Osteocyte (in vitro differentiated cells): ENCODE measurements at places on chromosomes 16 and 17. TPM values are rescaled to one million over a fixed set of nuclear protein-coding genes. Genes with fewer than 3 reads are reported as not detected.
A peak's percentile ranks its signal among the peaks of the same experiment; 100 is the strongest.

- no peak overlapping the region for H3K27ac ChIP-seq
- no peak for DNase-seq
- peaks cover 1% of the 10 kb centered on the region for H3K4me1 ChIP-seq
- H3K4me3 ChIP-seq: no peak overlapping the region
These were observed 117.7 kb downstream of the WSCD1 start for GRCh38 chr17:6187836-6188235.

- H3K36me3 ChIP-seq: no peaks in the 10 kb centered on the region
- peaks cover 65% of the 10 kb centered on the region for H3K4me1 ChIP-seq
- no peak overlapping the region for H3K4me3 ChIP-seq
- H3K27me3 ChIP-seq: no peaks in the 10 kb centered on the region
These were observed 21.4 kb upstream of the JPH3 start for GRCh38 chr16:87580855-87581261.

- peaks cover 4% of the 10 kb centered on the region for H3K4me1 ChIP-seq
- no peak overlapping the region for H3K27ac ChIP-seq
- DNase-seq: no peak
- H3K27me3 ChIP-seq: peaks cover 87% of the 10 kb centered on the region
These were observed 16.2 kb upstream of the FOXF1 start for GRCh38 chr16:86494039-86494564.

- peak overlapping the region; percentile 76 for H3K4me3 ChIP-seq
- H3K4me1 ChIP-seq: peaks cover 40% of the 10 kb centered on the region
- no peak for DNase-seq
- peaks cover 17% of the 10 kb centered on the region for H3K36me3 ChIP-seq
These were observed 619 bp downstream of the CACNB1 start for GRCh38 chr17:39196808-39197291.

DNA sequence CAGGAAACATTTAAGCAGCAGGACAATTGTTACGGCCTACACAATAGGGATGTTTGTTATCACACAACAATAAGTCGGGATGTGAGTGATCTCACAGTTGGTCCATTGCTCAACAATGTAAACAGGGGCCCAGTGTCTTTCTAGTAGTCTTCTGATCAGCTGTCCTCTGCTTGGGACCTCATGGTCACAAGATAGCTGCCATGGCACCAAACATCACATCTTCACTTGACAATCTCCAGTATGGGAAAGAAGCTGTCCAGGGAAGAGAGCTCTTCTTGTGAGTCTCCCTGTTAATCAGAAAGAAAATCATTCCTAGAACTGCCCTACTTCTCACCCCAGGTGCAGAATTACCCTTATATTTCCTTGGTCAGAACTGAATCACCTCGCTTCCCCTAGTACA is 6.3 kb upstream of the GPRC5B start:
- H3K27me3 ChIP-seq: peaks cover 13% of the 10 kb centered on the region
- no peak for DNase-seq
- no peaks in the 10 kb centered on the region for H3K36me3 ChIP-seq
- no peak overlapping the region for H3K4me3 ChIP-seq

GRCh38 chr17:47978324-47978723 is 7.4 kb downstream of the CDK5RAP3 start:
- H3K36me3 ChIP-seq: peaks cover 43% of the 10 kb centered on the region
- no peak for DNase-seq
- no peaks in the 10 kb centered on the region for H3K27me3 ChIP-seq
- H3K4me3 ChIP-seq: no peak overlapping the region

DNA sequence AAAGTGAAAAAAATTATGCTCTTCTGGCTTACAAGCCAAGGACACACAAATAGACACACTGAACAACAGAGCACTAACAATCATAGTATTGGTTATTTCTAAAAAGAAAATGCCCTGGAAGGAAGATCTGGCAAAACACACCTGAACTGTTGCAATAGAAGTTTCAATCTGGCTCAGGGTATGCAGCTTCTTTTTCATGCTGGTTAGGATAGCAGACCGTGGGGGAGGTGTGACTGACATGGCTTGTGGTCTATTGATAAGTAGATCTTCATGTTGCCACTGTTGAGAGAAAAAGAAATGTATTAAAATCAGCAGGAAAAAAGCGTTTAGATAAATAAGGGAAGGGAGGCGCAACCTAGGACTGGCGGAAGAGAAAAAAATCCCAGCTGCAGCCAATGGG is 26.5 kb upstream of the ARL6IP1 start:
- no peaks in the 10 kb centered on the region for H3K27me3 ChIP-seq
- H3K4me1 ChIP-seq: no peaks in the 10 kb centered on the region
- DNase-seq: no peak

- no peaks in the 10 kb centered on the region for H3K27me3 ChIP-seq
- H3K36me3 ChIP-seq: peaks cover 23% of the 10 kb centered on the region
- no peak overlapping the region for H3K4me3 ChIP-seq
- H3K4me1 ChIP-seq: peaks cover 3% of the 10 kb centered on the region
- DNase-seq: no peak
These were observed 24.8 kb downstream of the RPGRIP1L start for GRCh38 chr16:53678756-53679343.

GRCh38 chr16:5756969-5757368 is 659.4 kb upstream of the EEF2KMT start:
- no peak overlapping the region for H3K27ac ChIP-seq
- no peak for DNase-seq
- no peaks in the 10 kb centered on the region for H3K36me3 ChIP-seq
- no peaks in the 10 kb centered on the region for H3K27me3 ChIP-seq
- H3K4me3 ChIP-seq: no peak overlapping the region

GRCh38 chr17:58811290-58811689 is 55.6 kb downstream of the PPM1E start:
- H3K27me3 ChIP-seq: peaks cover 6% of the 10 kb centered on the region
- H3K27ac ChIP-seq: no peak overlapping the region
- DNase-seq: no peak
- H3K4me1 ChIP-seq: no peaks in the 10 kb centered on the region
- H3K36me3 ChIP-seq: no peaks in the 10 kb centered on the region

DNA sequence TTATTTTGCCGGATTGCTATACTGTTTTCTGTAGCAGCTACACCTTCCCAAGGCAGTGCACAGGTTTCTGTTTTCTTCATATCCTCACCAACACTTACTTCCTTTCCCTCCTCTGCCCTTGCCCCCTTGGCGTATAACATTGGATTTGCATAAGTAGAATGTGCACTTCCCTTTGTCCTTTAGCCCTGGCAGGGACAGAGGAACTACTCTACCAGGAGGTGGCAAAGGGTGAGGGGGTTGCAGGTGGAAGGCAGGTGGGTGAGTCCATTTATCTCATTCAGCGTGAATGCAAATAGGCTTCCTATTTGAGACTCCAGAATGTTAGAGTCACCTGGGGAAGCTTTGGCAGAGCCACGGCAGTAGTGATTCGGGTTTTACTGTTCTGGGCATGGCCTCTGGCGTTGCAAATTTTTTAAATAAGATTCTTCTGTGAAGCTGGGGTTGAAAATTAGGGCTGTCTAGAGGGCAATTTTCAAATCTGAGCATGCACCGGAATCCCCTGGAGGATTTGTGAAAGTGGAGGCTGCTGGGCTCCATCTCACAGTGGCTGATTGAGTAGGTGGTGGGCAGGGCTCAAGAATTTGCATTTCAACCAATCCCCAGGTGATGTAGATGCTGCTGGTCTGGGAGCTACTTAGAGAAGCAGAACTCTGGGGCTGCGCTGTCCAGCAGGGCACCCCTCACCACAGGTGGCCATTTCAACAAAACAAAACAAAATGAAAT is 84.7 kb downstream of the PLCG2 start:
- no peak overlapping the region for H3K27ac ChIP-seq
- H3K36me3 ChIP-seq: no peaks in the 10 kb centered on the region
- DNase-seq: no peak
- no peaks in the 10 kb centered on the region for H3K4me1 ChIP-seq

DNA sequence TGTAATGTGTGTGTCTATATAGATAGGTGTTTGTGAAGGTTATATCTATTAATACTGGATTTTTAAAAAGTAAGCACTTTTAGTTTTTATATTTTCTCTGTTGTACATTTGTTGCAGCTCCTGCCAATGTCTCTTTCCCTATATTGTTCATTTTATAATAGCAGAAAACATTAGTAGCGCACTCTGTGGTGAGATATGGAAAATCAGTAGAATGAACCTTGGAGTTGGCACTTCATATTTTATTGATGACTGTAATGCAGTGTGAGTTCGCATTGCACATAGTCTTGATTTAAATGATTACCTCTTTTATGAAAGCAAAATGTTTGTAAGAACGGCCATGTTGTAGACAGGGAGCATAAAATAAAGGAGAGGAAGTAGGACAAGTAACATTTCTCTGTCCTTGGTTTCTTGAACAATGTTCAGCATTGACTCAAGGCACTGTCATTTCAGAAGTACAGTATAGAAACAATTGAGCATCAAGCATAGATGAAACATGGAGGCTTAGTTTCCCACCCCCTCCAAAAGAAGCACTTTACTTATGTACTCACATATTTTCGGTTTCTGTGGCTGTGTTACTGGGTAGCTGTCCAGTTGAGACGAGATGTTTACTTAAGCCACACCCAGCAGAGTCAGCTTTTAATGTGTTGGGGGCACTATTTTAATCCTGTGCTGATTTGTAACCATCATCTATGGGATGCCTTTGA is 74.0 kb downstream of the TANC2 start:
- no peaks in the 10 kb centered on the region for H3K36me3 ChIP-seq
- peak overlapping the region; percentile 56 for H3K27ac ChIP-seq
- no peak for DNase-seq
- no peaks in the 10 kb centered on the region for H3K27me3 ChIP-seq
- peak overlapping the region; percentile 18 for H3K4me3 ChIP-seq

- peak overlapping the region; percentile 12 for H3K27ac ChIP-seq
- H3K27me3 ChIP-seq: no peaks in the 10 kb centered on the region
- peaks cover 13% of the 10 kb centered on the region for H3K4me1 ChIP-seq
- no peak for DNase-seq
- H3K36me3 ChIP-seq: peaks cover 45% of the 10 kb centered on the region
These were observed 20.6 kb upstream of the SNTB2 start for GRCh38 chr16:69166221-69166833.

- no peaks in the 10 kb centered on the region for H3K4me1 ChIP-seq
- no peaks in the 10 kb centered on the region for H3K27me3 ChIP-seq
- H3K27ac ChIP-seq: no peak overlapping the region
- H3K4me3 ChIP-seq: no peak overlapping the region
These were observed 265.8 kb upstream of the ELAC2 start for GRCh38 chr17:13283606-13284005.

- H3K27ac ChIP-seq: no peak overlapping the region
- H3K4me1 ChIP-seq: no peaks in the 10 kb centered on the region
- H3K36me3 ChIP-seq: peaks cover 4% of the 10 kb centered on the region
- no peak overlapping the region for H3K4me3 ChIP-seq
These were observed 276.5 kb downstream of the XYLT1 start for GRCh38 chr16:17194190-17194780.

GRCh38 chr17:74643826-74644225 is 20.3 kb upstream of the CD300E start:
- no peak for DNase-seq
- H3K4me1 ChIP-seq: no peaks in the 10 kb centered on the region
- no peak overlapping the region for H3K27ac ChIP-seq
- peaks cover 29% of the 10 kb centered on the region for H3K27me3 ChIP-seq
- H3K36me3 ChIP-seq: no peaks in the 10 kb centered on the region

DNA sequence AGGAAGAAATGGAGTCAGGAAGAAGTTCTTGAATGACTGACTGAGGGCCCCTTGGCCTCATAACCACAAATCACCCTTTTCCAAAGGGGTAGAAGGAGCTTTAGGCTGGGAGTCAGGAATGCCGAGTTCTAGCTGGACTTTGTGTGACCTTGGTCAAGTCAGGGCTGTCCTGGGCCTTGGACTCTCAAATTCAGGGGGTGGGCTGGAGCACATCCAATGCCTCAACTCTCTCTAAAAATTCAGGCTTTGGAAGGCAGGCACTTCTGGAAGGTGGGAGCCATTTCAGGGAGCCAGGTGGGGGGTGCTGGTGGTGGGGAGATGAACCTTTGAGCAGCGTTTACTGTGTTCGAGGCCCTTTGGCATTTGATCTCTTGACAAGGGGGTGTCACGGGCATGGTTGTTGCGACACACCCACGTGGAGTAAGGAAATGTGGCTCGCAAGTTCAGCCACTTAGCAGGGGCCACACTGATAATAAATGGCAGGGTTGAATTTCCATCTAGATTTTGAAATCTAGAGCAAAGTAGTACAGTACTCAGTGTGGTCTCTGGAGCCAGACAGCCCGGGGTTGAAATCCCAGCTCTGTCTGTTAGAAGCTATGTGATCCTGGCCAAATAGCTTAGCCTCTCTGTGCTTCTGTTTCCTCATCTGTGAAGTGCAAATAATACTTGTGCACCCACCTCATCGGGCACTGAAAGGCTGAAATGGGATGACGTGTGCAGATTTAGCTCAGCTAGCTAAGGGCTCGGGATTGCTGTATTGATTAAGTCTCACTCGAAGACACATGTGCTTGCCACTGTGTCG is 47.1 kb upstream of the CIBAR2 start:
- DNase-seq: no peak
- no peak overlapping the region for H3K4me3 ChIP-seq
- H3K36me3 ChIP-seq: no peaks in the 10 kb centered on the region
- H3K27me3 ChIP-seq: no peaks in the 10 kb centered on the region
- H3K27ac ChIP-seq: no peak overlapping the region

DNA sequence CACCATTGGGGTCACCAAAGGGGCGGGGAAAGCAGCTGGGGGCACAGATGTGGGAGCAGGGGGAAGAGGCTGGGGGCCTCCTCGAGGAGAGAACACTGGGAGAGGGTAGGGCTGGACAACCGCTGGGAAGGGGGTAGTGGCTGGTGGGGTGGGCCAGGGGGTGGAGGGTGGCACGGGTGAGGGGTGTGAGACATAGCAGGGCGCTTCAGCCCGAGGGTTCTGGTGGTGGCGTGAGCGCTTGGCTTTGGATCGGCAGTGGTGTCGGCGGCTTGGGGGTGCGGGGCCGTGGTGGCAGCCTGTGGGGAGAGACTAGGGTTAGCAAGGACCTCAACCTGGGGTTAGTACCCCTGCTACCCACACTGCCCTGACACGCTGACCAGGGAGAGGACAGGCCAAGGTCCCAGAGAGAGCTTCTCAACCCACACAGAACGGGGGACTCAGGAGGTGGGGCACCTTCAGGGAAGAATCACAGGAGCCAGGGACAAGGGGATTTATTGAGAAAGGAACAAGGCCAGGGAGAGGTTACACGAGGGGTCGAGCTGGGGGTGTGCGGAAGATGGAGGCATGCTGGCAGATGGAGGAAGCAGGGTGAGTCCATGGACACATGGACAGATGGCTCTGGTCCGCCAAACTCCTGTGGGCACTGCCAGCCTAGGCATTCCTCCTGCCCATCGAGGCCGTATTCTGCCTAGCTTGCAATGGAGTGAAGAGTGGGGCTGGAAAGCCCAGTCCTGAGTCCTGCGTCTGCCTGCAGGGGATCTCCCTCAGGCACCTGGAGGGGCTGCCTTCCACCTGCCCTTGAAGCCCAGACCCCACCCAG is 8.4 kb downstream of the PER1 start:
- H3K36me3 ChIP-seq: peaks cover 55% of the 10 kb centered on the region
- peak overlapping the region; percentile 47 for H3K27ac ChIP-seq
- H3K4me3 ChIP-seq: no peak overlapping the region
- no peaks in the 10 kb centered on the region for H3K27me3 ChIP-seq
- DNase-seq: no peak

The KRT12 gene
- total RNA-seq: not detected in 2 replicates

The ADAP2 gene
- total RNA-seq: 0.31 and 0.62 TPM in 2 replicates

The PEMT gene
- 25.6 and 31.0 TPM in 2 replicates for total RNA-seq

The CTRL gene
- 0.39 and 0.91 TPM in 2 replicates for total RNA-seq
